ENCODE measurements at places on chromosomes 4 and X.

DNA sequence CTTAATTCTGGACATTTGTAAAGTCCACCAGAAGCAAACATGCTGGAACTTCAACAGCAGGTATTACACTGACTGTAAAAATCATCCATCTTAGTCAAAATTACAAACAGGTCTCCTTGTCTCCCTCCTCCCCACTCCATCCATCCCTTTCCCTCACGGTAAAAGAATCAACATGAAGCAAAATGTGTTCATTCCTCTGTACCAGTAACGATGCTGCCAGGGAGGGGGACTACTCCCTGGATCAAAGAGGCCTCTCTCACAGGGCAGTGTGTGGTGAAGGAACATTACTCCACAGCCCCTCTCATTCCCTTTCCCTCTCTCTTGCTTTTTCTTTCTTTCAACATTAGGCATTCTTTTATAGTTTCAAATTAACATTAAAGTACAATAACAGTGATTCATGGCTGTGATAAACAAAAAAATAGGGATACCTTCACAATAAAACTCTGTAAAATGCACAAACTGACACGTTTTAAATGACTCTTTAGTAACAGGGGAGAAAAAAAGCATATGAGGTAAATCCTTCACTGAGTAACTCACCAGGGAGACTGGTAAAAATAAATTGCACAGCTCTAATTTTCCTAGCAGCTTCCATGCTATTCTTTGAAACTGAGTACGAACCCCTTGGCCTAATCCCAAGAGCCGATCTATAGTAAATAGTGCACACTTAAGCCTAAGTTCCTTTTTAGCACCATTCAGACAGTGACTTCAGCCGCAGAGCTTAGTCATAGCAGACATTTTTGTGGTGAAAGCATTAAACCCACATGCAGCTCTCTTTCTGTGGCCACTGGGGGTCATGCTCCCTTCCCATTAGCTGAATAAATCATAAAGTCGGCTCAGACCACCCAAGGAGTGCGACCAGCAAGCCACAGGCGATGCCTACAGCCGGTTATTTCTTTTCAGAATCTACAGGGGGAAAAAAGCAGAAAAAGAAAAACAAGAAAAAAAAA is 215.6 kb upstream of the GYPA start:
- DNase-seq, result no peak

DNA sequence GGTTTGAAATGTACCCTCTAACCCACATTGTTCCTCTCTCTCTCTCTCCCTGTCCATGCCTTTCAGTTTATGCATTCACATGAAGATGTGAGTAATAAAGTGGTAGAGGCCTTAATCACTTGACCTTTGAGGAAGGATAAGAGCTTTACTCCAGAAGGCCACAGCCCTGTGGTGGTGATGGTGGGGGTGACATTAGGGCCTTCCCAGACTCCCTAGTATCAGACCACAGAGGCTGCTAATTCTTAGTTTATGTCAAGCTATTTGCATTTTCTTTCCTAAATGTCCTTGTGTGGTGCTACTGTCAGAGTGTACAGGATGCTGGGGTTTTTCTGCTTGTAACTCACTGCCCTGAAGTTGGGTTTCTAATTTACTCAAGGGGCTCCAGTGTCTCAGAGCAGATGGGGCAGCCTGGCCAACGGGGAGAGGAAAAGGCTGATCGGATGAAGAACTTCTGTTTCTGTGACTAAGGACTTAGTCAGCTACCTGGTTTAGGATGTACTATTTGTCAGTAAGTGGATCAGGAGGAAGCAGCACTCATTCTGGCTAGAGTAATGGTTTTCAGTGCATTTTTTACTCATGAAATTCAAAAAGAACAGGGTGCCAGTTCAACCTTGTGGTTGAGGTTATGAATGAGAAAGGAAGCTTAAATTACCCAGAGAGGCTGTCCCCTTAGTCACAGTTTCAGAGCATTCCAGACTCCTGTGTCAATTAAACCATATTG is 509.6 kb upstream of the DIPK2B start:
- DNase-seq, result no peak

DNA sequence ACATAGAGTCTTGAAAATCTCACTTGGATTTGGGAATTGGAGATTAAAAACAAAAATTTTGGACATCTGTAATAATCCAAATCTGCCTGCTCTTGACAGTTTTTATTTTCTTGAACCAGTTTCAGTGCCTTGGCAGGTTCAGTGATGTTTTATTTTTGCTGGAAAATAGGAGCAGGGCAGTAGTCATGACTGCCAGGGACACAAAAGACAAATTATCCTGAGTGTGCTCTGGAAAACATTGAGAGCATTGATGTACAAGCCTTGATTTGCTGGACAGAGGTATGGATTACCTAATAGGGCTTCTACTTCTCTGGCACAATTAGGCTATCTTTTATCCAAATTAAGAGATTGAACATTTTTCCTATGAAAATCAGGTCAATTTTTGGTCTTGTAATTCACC is 123.4 kb upstream of the SFRP2 start:
- no peak for DNase-seq

DNA sequence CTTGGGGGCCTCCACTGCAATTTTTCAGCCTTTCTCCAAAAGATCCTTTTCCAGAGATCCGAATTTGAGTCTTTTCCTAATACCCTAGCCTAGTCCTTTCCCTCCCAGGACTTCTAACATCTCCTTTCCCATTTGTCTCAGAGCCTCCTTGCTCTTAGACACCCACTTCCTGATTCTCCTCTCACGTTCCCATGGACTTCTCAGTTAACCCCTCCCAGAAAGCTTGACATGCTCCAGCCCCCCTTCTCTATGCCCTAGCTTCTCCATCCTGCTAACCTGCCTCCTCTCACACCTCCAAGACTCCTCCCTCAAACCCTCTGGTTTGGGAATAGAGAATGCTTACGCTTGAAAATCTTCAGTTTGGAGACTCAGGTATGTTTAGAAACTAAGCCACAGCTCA is 2.5 kb downstream of the UBA1 start:
- DNase-seq, result no peak

DNA sequence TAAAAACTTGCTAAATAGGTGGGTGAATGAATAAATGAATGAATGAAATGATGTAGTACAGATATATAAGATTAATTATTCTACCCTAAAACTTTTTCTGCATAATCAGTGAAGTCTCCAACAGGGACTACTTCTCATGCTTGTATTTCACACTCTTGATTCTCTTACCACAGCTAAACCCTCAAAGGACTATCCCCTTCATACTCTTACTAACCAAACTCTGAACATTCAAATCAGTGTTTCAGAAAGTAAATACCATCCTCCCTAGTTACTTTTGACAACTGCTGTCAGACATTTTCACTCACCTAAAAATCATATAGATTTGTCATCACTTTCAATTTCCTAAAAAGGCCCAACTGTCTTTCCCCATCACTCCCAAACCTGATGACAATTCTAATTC is 234.3 kb upstream of the HHIP start:
- no peak for DNase-seq

GRCh38 chr4:88357262-88357661 is 21.4 kb upstream of the HERC6 start:
- DNase-seq, result no peak

GRCh38 chrX:9467751-9468150 is 2.9 kb downstream of the TBL1X start:
- DNase-seq, result no peak

GRCh38 chrX:76538860-76539259 is 111.3 kb downstream of the MAGEE1 start:
- no peak for DNase-seq

GRCh38 chr4:181682367-181683047 is 560.7 kb upstream of the TENM3 start:
- no peak for DNase-seq

GRCh38 chr4:16715482-16715881 is 183.0 kb downstream of the LDB2 start:
- DNase-seq, result no peak

Data from NCI-H2227 treated with DMSO at 0.1 percent for 48 hours (cell line).